SK-N-MC (cell line): ENCODE measurements at places on chromosomes 2 and 18.

GRCh38 chr2:46016091-46016490 lies 281.1 kb upstream of the EPAS1 start:
- no peak for DNase-seq

- no peak for DNase-seq
Observed at GRCh38 chr2:44655401-44655864, 286.1 kb upstream of the SIX3 start.

DNA sequence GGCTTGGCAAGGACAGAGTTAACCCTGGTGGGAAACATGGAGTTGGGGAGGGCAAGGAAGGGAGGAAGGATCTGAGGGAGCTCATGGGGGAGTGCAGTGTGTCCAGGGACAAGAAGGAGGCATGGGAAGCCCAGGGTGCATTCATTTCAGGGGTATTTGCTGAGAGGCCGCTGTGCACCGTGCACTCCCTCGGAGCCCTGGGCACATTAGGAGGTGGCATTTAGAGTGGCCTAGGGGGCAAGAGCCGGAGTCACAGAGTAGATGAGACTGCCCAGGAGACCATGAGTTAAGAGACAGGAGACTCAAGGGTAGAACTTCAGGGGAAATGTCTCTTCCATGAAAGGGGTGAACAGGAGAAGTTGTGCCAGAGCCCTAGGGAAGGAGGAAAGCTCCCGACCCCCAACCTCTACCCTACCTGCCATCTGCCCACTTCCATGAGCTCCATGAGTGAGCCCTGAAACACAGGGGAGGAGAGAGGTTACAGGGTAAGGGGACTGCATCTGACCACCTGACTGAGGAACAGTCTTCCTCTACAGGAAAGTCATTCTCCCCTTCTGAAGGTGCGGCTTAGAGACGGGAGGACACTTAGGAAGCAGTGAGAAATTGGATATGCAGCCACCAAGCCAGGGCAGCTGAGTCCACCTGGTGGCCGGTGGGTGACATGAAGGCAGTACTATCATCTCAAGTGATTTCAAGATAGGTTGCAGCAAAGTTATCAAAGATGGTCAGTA lies 58.5 kb upstream of the COPS8 start:
- no peak for DNase-seq

GRCh38 chr2:5360081-5360480 lies 332.1 kb upstream of the SOX11 start:
- no peak for DNase-seq

- no peak for DNase-seq
Observed at GRCh38 chr2:98514096-98514639, 69.5 kb downstream of the INPP4A start.

GRCh38 chr2:175170659-175171304 lies 2.8 kb upstream of the ATF2 start:
- DNase-seq: no peak

DNA sequence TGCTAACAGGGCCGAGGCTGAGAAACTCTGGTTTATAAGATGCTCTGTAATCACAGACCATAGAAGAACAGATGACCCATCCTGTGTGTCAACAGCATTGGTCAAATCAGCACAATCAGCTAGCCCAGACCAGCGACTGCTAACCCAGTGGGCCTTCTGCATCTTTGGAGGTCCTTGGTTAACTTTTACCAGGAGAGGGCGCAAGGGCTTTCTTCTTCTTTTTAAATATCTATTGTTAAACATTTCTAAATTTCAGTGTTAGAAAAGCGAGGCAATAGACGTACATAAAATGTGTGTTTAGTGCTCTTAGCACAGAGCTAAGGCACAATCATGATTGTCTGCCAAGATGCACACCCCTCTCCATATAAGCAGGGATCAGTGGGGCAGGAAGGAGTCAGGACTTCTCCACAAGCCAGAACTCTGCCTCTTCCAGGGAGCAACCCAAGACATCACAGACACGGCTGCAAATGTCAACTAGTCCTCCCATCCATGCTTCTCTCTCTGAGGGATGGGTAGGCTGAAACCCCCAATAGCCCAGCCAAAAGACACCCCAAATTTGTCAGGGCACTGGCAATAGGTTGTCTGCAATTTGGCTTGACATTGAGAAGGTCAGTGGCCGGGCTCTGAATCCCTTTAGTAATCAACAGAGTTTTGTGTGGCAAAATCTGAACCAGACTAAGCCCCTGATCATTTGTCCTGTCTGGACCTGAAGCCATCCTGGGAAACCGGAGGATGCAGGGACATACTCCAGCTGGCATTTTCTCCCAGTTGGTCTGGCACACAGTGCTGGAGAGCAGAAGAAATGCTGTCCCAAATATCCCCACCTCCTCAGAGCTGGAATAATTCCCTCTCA lies 188.2 kb downstream of the BCL2 start:
- DNase-seq: no peak

DNA sequence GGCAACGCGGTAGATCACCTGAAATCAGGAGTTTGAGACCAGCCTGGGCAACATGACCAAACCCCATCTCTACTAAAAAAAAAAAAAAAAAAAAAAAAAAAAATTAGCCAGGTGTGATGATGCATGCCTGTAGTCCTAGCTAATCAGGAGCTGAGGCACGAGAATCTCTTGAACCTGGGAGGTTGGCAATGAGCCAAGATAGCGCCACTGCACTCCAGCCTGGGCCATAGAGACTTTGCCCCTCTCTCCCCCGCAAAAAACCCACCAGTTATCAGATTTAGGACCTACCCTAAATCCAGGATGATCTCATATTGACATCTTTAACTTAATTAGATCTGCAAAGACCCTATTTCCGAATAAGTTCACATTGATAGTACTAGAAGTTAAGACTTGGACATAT lies 29.2 kb upstream of the LDAH start:
- no peak for DNase-seq

DNA sequence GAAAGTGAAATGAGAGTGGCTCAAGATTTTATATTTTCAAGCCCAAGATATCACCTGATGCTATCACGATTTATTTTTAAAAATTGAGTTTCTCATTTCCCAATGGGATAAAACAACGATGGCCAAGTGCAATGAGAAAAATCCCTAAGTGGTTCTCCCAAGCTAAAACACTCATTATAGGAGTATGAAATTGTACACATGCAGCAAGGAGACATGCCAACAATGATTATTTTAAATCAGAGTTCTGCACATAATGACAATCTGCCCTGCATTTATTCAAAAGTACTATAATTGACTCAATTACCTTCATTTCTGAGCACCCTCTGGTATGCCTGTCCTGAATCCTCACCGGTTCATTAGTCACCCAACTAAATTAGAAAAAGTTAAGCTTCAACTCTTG lies 12.7 kb downstream of the CYTIP start:
- no peak for DNase-seq

- DNase-seq: no peak
Observed at GRCh38 chr2:201697899-201698298, 545 bp downstream of the MPP4 start.

- no peak for DNase-seq
Observed at GRCh38 chr2:143231254-143231645, 102.0 kb downstream of the ARHGAP15 start.

DNA sequence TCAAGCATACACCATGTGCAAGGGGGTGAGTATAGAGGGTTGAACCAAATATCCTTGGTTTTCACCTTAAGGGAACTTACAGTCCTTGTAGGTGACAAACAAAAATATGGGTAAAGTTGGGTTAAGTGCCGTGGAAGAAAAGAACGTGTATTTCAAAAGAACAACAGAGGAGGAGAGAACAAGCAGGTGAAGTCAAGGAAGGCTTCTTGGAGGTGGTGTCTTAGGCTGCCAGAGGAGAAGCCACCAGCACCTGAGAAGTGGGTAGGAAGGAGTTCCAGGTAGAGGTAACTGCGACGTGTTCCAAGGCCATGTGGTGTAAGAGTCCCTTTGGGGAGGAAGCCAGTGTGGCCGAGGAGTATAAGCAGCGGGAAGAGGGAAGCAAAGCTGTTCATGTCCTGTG lies 27.2 kb downstream of the CABLES1 start:
- no peak for DNase-seq

- DNase-seq: no peak
Observed at GRCh38 chr2:161116509-161116908, 43.7 kb upstream of the TANK start.

DNA sequence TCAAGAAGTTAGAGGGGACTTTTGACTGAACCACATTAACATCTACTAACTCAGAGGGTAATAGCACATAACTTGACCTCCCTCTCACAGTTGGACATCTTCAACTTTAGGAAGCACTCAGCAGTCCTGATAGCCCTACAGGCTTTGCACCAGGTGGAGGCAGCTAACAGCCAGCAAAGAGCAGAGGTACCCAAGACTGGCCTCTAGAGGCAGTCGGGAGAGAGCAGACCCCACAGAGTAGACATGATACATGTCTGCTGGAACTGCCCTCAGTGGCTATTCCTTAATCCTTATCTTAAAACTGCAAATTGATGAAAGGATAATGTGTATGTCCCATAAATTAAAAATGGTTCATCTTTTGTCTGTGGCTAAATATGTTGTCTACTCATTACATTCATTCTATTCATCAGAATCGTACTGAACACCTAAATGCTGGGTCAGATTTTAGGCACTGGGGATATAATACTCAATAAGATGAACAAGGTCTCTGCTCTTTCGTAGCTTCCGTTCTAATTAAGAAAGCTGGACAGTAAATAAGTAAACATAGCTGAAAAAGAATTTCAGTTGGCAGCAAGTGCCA lies 49.8 kb downstream of the CAB39 start:
- DNase-seq: no peak

- DNase-seq: no peak
Observed at GRCh38 chr2:238415036-238415764, 11.5 kb upstream of the ASB1 start.

DNA sequence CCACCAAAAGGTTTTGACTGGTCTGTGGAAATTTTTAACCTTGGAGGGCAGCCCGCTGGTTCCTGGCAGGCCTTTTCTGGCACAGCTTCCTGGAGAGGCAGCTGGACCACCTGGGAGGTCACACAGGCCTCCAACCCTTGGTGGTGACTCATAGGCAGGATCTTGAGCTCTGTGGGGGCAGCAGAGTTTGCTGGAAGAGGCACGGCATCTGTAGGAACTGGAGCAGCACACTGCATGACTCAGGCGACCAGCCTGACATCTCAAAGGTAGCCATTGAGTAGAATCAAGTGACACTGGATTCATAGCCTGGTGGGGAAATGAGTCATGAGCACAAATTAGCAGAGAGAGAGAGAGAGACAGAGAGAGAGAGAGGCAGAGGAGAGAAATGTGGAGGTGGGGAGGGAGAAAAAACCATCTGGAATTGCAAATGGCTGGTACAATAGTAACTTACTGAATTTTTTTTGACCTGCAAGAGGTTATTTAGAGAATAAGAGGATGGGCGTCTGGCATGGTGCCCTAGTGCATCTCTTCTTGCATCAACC lies 57.4 kb downstream of the TRPM8 start:
- no peak for DNase-seq

DNA sequence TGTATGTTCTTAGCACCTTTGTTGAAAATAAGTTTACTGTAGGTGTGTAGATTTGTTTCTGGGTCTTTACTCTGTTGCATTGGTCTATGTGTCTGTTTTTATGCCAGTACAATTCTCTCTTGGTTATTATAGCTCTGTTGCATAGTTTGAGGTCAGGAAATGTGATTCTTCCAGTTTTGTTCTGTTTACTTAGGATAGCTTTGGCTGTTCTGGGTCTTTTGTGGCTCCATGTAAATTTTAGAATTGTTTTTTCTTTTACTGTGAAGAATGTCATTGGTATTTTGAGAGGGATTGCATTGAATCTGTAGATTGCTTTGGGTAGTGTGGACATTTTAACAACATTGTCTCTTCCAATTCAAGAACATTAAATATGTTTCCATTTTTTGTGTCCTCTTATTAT lies 69.1 kb downstream of the ANKRD62 start:
- no peak for DNase-seq

DNA sequence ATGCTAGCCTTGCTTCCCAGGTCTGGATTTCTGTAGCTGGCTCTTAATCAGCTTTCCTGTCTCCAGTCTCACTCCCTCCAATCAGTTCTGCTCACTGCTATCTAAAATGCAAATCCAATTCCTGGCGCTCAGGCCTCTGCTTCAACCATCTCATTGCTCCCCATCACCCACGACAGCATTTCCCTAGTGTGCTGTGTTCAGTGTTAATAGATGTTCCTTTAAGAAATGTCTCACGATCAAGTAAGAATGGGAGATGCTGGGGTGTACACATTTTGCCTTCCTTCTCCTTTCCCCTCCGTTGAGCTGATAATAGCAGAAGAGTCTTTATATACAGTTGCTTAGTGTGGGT lies 1.6 kb upstream of the PUM2 start:
- no peak for DNase-seq

DNA sequence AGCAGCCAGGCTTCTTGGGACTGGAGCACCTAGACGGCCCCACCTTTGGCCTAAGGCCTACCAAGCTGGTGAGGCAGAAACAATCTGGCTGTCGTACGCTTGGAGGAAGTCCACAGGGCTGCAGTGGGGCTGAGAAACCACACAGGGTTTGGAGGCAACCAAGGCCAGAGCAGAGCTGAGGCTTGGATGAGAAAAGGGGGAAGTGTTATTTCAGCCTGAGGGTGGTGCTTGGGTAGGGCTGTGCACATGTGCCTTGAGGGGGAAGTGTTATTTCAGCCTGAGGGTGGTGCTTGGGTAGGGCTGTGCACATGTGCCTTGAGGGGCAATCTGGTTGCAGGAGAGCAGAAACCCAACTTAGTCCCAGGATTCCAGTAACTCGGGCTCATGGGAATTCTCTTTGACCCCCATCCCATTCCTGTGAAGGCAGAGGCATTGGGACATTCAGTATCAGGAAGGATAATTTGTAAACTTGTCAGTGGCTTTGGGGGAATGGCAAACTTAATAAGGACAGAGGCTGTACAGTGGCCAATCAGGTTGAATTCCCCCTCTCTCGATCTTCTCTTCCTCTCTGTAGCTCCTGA lies 971 bp upstream of the FBXO41 start:
- no peak for DNase-seq

- no peak for DNase-seq
Observed at GRCh38 chr2:10161961-10162441, 39.5 kb downstream of the RRM2 start.

DNA sequence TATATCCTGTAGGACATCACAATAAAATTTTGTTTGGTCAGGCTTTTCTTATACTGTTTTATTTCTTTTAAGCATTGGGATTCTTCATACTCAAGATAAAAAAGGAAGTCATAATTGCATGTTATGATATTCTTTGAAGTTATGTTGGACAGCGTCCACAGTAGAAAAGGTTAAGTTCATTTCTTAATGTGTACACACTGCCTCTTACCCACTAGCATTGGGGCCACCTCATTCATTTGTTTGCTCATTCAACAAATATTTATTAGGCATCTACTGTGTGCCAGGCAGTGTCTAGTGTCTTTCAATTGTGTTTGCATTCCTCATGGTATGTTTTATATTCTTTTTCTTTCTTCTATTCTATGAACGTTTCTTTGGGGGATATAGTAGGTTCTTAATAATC lies 70.2 kb downstream of the PTPRM start:
- no peak for DNase-seq
